Activated T-cell treated with anti-CD3 and anti-CD28 coated beads, Interleukin-2, amount 50 U/mL, for 4 hours (primary cell): ENCODE measurements at places on chromosomes 3 and 15. TPM values are rescaled to one million over a fixed set of nuclear protein-coding genes. Genes with fewer than 3 reads are reported as not detected.

Gene LPCAT4
- total RNA-seq = 28.7 TPM

Gene GOLGA8S
- total RNA-seq = not detected

Gene GAP43
- total RNA-seq = not detected

Gene CASR
- not detected for total RNA-seq

Gene MORC1
- not detected for total RNA-seq

Gene PLSCR5
- not detected for total RNA-seq

Gene FETUB
- total RNA-seq = not detected

Gene RBPMS2
- total RNA-seq = not detected

Gene ATXN7
- total RNA-seq = 19.9 TPM

Gene CRYBG3
- 2.9 TPM for total RNA-seq

Gene DNAH12
- total RNA-seq = not detected

Gene CPLX3
- 0.23 TPM for total RNA-seq

Gene SYNPR
- total RNA-seq = not detected

Gene ALPK3
- 0.05 TPM for total RNA-seq

DNA sequence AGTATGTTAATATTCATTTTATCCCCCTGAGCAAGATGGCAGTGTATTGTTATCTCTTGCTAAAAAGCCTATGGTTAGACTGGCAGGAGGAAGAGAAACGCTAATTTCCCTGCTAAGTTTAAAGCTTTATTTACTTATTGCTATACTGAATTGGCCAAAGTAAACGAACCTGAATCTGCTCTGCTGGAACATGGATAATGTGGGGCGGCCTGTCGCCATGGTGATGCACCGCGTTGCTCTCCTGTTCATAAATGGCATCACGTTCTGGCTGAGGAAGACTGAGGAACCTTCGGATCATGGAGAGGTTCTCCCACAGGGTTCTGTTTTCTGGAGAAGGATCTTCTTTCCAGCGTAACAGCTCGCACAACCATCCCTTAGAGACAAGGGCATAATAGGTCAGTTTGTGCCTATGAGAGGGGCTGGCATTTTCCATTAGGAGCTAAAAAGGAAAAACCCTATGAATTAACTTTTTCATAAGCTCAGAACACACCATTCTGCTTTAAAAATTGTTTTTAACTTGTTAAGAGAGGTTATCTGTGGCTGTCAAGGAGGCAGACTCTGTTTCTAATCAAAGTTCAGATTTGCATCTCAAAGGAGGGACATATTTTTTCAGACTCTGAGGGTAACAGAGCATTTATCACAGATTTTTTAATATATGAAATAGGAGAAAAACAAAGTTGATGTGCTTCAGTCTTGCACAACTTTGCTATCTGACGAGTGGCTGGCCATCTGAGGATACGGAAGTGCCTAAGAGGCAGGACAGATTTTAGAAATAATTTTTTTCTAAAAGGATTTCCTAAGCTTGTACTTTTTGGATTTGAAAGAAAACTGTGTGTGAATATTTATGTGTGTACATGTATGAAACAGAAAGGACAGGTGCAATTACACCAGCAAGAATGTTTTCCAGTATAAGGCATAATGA is 73.1 kb downstream of the SATB1 start:
- DNase-seq = no peak

DNA sequence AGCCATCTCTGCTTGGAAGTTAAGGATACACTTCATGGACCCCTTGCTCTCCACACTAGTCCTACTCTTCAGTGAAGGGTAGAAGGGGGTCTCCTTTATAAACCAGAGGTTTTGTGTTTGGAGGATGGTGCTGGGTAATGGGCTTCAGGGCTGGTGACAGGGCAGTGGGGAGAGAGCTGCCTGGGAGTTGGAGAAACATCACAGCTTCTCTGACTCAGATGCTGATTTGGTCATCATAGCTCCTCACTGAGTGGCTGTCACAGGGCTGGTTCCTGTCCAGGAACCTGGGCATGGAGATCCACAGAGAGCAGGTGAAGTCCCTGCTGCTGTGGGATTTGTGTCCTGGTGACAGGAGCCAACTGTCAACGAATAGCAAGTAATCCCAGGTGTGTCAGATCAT is 333.9 kb upstream of the ATP10A start:
- DNase-seq = no peak

- no peak for DNase-seq
Measured at GRCh38 chr15:75651810-75652543, 4.3 kb downstream of the SNX33 start.

DNA sequence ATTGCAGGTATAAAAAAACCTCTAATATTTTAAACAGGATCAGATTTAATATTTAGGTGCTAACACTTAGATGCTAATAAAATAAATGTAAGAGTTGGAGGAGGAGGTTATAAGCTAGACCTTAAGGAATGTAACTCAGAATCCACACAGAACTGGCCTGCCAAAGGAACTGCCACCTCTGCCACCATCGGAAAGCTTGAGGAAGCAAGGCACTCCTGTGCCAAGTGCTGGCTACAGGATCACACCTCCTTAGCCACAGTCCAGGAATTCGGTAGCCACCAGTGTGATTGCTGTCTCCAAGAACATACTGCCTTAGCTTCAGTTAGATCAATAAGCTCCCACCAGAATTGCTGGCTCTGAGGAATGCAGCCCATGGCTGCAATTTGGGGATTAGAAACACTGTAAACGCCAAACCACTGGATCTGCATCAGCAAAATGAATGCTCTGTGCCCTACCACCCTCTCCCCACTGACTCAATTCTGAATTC is 58.0 kb downstream of the FRMD5 start:
- no peak for DNase-seq

DNA sequence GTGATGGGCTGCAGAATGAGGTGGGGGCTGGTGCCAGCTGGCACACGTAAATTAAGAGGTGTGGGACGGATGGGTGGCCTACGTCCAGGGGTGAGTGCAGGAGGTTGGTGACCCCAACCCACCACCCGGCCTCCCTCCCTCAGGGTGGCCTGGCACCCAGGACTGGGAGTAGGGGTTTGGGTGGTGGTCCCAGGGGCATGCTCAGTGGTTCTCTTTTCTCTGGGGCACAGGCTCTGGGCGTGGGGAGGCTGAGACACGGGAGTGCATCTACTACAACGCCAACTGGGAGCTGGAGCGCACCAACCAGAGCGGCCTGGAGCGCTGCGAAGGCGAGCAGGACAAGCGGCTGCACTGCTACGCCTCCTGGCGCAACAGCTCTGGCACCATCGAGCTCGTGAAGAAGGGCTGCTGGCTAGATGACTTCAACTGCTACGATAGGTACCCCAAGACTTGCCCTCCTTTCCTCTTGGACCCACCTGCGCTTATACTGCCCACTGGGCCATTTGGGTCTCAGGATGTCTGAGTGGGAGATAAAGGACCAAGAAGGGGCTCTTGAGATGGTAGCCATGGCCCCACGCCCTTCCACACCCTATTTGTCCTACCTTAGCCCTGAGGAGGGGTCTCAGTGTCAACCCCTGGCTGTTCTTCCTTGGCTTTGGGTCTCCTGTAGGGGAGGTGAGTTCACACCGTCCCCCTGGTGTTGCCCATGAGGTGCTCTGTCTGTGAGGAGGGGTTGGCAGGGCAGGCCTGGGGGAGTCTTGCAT is 18.9 kb upstream of the EXOG start:
- no peak for DNase-seq

DNA sequence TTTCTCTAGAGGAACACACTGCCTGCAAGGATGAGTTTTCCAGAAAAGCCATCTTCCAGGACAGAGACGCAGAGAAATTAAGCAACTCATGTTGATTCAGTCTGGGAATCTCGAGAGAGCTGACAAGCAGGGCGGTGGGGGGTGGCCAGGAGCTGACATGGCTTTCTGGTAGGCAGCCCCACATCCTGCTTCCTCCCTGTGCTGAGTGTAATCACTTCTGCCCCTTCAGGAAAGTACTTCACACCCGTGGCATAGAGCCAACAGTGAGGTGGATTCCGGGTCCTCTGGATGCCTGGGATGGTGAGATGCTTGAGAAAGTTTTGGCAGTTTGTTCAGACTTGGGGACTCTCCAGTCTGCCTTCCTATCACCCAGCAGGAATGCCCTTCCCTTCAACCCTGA is 221.1 kb downstream of the SLCO3A1 start:
- no peak for DNase-seq

DNA sequence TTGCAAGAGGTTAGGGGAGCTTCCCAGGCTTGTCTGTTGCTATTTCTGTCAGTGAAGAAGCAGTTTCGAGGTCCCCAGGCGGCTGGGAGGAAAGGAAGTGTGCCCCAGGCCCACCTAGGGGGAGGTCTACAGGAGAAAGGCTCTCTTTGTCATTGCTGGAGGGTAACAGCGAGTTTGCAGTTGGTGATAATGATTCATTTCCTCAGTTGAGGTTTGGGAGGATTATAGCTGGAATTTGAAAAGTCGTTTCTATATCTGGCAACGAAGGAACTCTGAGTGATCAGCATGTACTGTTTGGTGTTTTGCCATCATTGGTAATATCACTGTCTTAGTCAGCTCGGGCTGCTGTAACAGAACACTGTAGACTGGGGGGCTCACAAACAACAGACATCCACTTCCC is 65.5 kb upstream of the UBE3A start:
- no peak for DNase-seq

- peak; percentile 29 for DNase-seq
Measured at GRCh38 chr15:85730001-85730820, 64.5 kb downstream of the KLHL25 start.

- DNase-seq = no peak
Measured at GRCh38 chr15:79243723-79244122, 38.8 kb upstream of the ANKRD34C start.

DNA sequence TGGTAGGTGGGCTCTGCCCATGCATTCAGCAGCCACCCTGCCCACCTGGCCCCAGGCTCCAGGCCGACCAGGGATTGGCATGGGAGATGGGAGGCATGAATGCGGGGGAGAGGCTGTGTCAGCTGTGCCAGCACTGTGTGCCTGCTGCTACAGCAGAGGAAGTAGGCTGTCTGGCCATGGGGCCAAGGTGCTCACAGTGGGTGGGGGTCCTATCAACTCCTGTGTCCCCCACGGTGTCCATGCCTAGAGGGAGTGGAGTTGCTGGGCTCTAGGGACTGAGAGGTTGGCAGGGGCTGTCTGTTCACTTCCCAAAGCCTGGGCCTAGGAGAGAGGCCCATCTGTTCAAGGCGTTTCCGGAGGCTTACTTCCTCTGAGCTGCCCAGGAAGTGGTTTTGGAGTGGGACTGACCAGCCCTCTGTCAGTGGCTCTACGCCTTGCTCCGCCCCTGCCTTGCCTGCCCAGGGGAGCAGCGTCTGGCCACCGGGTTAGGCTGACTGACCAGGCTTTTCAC is 5.8 kb downstream of the PRKCD start:
- no peak for DNase-seq

GRCh38 chr3:46876313-46877300 is 914 bp upstream of the PTH1R start:
- no peak for DNase-seq

GRCh38 chr3:99646107-99646435 is 7.7 kb downstream of the COL8A1 start:
- no peak for DNase-seq

DNA sequence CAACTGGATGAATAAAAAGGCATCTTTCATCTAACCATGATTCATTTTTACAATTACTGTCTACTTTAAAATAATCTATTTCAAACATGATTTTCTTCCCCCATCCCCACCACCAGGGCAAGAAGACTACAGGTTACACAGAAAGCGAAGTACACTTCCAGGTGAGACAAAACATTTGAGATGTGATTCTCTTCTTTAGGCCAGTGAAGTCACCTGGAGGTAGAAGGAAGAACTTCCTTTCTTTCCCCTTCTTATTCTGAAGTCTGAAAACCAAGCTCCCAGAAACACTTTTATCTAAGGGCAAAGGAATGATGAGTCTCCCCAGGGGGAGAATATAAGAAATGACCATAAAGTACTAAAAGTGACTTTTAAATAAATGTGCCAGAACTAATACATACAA is 36.7 kb downstream of the SHQ1 start:
- no peak for DNase-seq

- no peak for DNase-seq
Measured at GRCh38 chr3:173502983-173503568, 105.5 kb downstream of the NLGN1 start.

GRCh38 chr3:41198526-41198925 is 779 bp upstream of the CTNNB1 start:
- no peak for DNase-seq

GRCh38 chr15:89136818-89137772 is 48.8 kb downstream of the ABHD2 start:
- DNase-seq = no peak

GRCh38 chr15:59052915-59053407 is 52.0 kb upstream of the CCNB2 start:
- no peak for DNase-seq

DNA sequence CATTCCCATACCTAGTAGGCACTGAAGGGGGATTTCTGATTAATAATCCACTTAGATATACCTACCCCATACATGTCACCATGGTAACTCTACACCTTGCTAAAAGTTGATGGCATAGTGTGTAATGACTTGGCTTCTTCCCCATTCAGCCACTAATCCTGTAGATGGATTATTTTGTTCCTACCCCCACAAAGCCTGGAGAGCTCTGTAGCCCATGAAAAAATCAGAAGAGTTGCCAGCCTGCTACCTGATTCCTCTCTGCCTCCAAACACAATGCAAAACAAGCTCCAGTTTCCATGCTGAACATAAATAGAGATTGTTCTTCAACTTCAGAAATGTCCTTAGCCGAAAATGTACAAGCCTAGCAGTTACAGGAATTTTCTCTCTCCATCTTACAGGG is 98.9 kb upstream of the PFN2 start:
- DNase-seq = no peak

DNA sequence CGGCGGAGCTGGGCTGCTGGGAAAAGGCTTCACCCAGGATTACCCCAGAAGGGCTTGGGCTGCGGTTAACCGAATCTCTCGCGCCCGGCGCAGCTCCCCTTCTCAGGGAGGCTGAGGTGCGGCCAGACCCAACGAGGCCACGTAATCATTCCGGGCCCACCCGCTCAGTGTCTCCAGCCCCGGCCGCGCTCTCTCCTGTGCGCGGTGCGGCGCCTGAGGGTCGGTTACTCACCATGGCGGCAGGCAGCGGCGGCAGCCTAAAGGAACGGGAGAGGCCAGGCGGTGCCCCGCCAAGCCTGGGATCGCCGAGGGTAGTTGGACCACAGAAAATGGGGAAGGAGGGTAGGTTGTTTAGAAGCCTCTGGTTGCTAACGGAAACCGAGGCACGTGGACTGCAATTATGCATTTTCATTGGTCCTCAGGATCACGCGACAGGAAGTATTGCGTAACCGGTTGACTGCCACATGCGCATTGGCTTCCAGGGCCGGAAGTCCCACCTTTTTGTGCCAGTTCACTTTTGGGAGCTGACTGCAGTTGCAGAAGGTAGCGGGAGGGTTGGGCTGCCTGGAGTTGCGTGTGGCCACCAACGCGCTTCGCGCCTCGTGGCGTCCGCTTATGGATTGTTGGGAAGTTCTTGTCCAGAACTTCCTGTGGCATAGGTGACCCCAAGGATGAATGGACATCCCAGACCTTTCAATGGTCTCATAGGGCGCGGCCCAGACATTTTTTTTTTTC is at the start of gene LZTFL1:
Gene LZTFL1 (minus strand): TSS at position 363 of the 735 bp plus-strand sequence. CDS start 128 bp downstream, at position 235.
- peak; percentile 83 for DNase-seq

GRCh38 chr3:187694801-187695200 is 7.6 kb downstream of the RTP2 start:
- no peak for DNase-seq

GRCh38 chr3:42118762-42119361 is 27.7 kb downstream of the TRAK1 start:
- DNase-seq = no peak

- DNase-seq = no peak
Measured at GRCh38 chr15:100116416-100117190, 225.2 kb downstream of the ADAMTS17 start.

- no peak for DNase-seq
Measured at GRCh38 chr3:161149529-161149928, 44.4 kb upstream of the B3GALNT1 start.
